ENCODE measurements at places on chromosomes 7 and 10.

GRCh38 chr7:30253796-30254165 lies 30.6 kb upstream of the ZNRF2 start:
- no peak for DNase-seq

GRCh38 chr10:44071479-44071878 lies 313.4 kb downstream of the CXCL12 start:
- DNase-seq, result no peak

DNA sequence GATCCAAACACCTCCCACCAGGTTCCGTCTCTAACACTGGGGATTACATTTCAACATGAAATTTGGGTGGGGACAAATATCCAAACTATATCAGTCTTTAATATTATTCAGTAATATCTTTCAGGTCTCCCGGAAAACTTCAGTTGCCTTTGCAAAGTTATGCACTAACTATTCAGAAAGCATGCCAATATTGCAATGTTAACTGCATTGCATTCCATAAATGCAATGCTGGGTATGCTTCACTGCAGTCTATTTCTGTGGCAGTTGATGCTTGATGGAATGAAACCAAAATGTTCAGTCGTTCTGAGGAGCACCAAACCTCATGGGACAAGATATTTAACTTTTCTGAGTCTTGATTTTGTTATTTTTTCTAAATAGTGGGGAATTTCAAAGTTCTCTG lies 147.5 kb downstream of the SLC16A9 start:
- DNase-seq, result no peak

- peak; percentile 39 for DNase-seq
Measured at GRCh38 chr7:29243910-29244655, 49.5 kb downstream of the CHN2 start.

DNA sequence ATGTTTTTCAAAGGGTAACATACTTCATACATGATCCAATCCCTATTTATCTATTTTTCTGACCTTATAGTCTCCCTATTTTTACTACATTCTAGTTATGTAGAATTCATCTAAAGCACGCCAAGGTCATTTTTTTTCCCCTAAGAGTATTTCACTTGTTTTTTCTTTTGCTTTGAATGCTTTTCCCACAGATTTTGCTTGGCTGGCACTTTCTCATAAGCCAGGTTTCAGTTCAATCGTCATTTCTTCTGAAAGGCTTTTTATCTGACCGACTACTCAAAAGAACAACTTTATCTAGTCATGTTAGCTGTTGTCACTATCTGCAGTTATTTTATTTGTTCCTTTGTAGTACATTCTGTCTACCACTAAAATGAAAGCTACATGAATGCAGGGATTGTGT lies 1274.6 kb downstream of the REEP3 start:
- DNase-seq, result no peak

- no peak for DNase-seq
Measured at GRCh38 chr7:32070406-32071360, at the start of gene PDE1C. Gene PDE1C, minus strand, starts transcription at chr7:32070407.

GRCh38 chr7:67913604-67914003 lies 917.0 kb downstream of the TYW1 start:
- DNase-seq, result no peak

GRCh38 chr7:30202671-30203070 lies 67.9 kb downstream of the MTURN start:
- no peak for DNase-seq

DNA sequence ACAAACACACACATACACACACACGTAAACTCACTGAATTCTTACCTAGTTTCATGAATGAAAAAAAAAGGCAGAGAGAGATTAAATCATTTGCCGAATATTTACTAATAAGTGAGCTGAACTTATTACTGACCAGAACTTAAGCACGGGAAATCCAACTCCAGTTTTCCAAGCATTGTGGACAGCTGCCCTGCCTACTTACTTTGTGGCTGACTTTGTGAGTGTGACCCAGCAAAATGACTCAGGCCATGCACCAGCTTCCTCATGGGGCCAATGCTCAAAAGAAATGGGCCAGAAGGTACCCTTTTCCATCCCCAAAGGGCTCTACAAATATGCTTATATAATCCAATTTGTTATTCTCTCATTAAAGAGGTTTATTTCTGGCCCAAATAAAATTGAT lies 87.4 kb upstream of the RHOBTB1 start:
- DNase-seq, result no peak

- DNase-seq, result peak; percentile 53
Measured at GRCh38 chr7:130486114-130486953, 5.6 kb upstream of the MEST start.

- DNase-seq, result no peak
Measured at GRCh38 chr10:109831846-109832245, 91.5 kb downstream of the XPNPEP1 start.

GRCh38 chr10:96263669-96264068 lies 7.7 kb downstream of the BLNK start:
- no peak for DNase-seq

DNA sequence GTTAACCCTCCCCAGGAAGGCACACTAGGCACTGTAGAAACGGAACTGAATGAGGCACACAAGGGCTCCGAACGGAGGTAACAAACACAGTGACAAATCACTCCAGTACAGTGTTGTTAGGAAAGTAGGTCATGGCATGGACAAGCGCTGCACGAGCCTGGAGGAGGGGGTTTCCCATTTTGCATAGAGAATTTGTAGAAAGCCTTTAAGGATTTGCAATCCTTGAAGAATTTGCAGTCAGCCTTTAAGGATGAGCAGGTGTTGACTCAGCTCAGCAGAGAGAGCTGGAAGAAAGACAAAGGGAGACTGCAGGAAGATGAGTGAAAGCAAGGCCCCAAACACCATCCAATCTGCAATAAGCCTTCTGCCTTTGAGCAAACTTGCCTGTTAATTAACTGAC lies 51.1 kb upstream of the PPP1R3C start:
- no peak for DNase-seq

GRCh38 chr10:33876584-33877400 lies 542.3 kb upstream of the NRP1 start:
- DNase-seq, result no peak

DNA sequence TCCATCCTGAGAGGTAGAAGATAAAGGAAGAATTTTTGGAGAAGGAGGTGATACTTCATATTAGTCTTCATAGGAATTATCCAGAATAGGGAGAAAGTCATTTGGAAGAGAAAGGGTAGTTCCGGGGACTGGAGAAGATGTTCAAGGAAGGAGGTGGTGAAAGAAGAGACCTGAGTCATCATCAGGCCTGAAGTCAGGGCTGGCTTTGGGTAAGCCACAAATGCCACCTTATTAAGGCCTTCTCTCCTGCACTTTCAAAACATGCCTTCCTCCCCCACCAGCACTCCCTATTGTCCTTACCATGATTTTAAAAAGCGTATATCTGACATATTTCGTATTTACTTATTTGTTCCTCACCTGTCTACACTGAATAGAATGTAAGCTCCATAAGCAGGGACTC lies 112.2 kb upstream of the LRGUK start:
- no peak for DNase-seq

GRCh38 chr10:106705681-106706100 lies 458.8 kb downstream of the SORCS1 start:
- no peak for DNase-seq

GRCh38 chr10:101650863-101651262 lies 44.1 kb downstream of the FBXW4 start:
- no peak for DNase-seq
